ENCODE measurements at places on chromosomes 2 and 18.

DNA sequence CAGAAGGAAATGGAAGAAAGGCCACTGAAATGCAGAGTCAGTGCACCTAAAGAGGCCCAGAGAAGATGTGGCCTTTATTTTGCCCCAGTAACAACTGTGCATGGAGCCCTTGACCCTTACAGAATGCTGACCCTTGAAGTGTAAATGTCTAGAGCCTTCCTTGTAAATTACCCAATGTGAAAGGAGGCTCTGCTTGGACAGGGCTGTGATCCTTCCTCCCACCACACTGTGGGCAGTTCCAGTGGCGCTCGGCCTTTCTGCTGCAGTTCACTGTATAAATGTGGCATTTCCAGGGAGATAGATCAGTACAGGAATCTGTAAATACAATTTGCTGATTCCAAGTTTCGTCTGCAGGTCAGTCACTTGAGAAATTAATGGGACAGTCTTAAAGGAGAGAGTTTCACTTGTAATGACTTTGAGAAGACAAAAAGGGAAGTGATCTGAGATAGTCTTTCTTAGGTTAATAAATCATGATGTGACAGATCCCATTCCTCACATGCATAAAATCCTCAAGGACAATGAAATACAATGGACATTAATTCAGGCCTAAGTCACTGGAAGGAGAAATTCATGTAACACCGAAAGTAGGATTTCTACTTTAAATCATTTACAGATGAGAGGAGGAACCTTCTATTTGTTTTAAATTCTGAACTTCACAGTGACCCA is 133.8 kb upstream of the LMAN1 start:
- DNase-seq, result no peak

GRCh38 chr2:74142340-74142739 is 5.4 kb downstream of the BOLA3 start:
- DNase-seq, result no peak

- DNase-seq, result no peak
These were observed 71.3 kb upstream of the PID1 start for GRCh38 chr2:229342376-229342775.

DNA sequence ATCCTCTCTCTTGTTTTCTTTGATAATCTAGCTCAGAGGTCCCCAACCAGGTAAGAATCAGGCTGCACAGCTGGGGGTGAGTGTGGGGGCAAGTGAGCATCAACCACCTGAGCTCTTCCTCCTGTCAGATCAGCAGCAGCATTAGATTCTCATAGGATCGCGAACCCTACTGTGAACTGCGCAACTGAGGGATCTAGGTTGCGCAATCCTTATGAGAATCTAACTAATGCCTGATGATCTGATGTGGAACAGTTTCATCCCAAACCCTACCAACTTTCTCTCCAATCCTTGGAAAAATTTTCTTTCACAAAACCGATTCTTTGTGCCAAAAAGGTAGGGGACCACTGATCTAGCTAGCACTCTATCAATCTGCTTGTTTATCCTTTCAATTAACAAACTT is 678.3 kb downstream of the CBLN2 start:
- no peak for DNase-seq

DNA sequence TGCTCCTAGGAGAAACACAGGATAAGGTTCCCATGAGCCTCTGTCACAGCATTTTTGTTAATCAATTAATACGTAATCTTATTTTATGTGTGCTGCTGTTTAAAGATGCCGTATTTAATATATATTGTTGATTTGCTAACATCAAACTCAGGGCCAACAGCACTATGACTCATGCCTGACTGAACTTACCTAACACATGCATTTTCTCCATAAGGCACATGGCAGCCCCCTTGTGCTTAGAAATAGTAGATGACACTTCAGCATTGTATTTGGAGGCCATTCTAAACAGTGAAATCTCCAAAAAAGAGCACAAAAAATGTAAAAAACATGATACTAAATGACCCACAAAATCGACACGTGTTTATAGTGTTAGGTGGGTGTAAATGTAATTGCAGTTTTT is 314.8 kb downstream of the MYCN start:
- DNase-seq, result no peak

GRCh38 chr2:168255866-168256265 is 8.5 kb upstream of the STK39 start:
- no peak for DNase-seq

- DNase-seq, result no peak
These were observed 7.5 kb downstream of the ASB1 start for GRCh38 chr2:238433941-238434845.

GRCh38 chr2:56299171-56299691 is 115.4 kb downstream of the CCDC85A start:
- DNase-seq, result no peak

GRCh38 chr2:163554864-163555263 is 180.9 kb downstream of the FIGN start:
- DNase-seq, result no peak

DNA sequence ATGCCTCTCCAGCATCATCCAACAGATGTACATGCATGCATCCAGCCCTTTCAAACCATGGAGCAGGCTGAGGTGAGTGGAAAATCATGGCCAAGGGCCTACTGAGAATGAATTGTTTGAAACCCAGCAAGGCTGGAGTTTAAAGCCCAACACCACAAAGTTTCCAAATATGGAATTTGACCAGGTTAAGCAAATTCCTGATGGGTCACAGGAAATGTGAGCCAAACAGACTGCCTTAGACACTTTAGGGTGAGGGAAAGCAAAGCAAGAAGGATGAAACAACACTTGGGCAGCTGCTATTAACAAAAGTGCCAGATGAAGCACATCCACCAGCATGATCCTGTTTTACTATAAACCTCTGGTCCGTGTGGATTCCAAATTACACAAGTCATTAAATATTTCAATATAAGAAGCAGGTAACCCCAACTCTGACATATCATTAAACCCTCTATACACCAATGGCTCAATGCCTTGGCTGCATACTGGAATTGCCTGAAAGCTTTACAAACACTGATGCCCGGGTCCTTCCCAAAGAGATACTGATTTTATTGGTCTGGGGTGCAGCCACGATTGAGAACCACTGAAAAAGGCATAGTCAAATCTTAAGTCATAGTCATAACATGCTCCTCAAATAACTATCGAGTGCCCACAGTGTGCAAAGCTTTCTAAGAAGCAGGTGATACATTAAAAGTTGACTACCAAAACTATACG is 9.1 kb downstream of the KLF7 start:
- DNase-seq, result no peak

DNA sequence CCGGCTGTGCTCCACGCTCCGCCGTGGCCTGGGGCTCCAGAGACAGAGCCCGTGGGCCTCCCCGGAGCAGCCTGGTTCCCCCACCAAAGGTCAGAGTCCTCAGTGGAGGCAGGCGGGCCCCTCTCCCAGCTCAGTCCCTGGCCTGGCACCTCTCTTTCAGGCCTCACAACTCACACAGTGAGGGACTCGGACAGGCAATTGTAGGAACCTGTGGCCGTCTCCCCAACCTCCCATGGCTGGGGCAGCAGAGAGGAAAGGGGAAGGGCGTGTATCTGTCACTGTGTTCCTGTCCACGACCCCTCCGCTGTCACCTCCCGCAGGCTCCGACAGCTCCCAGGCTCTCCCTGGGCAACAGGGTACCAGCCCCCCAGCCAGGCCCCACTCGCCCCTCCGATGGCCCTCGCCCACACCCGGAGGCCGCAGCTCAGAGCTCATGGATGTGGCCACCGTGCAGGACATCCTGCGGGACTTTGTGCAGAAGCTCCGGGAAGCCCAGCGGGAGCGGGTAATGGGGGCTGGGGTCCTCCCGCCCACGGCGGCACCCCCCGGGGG is 32.4 kb upstream of the SNED1 start:
- DNase-seq, result no peak

DNA sequence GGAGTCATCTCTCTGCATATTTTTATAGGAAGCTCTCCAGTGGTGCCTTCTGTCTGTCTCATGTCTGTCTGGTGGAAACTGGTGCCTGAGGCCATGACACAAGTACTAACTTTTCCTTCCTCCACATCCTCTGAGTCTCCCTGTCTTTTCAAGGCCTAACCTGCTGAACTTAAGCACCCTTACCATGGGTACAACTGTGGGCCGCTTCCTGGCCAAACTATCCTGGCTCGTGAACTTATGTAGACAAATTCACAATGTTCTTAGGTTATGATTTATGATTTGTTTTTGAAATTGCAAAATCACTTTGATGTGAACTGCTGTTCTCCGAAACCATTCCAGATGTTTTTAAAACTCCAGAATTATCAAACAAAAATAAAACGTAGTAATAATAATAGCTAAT is 804.5 kb upstream of the POU3F3 start:
- no peak for DNase-seq

- DNase-seq, result no peak
These were observed 21.5 kb upstream of the MYCN start for GRCh38 chr2:15918761-15919356.

GRCh38 chr2:85504778-85505261 is 34.1 kb upstream of the MAT2A start:
- no peak for DNase-seq

GRCh38 chr18:46335534-46336101 is 231.4 kb downstream of the HAUS1 start:
- no peak for DNase-seq

DNA sequence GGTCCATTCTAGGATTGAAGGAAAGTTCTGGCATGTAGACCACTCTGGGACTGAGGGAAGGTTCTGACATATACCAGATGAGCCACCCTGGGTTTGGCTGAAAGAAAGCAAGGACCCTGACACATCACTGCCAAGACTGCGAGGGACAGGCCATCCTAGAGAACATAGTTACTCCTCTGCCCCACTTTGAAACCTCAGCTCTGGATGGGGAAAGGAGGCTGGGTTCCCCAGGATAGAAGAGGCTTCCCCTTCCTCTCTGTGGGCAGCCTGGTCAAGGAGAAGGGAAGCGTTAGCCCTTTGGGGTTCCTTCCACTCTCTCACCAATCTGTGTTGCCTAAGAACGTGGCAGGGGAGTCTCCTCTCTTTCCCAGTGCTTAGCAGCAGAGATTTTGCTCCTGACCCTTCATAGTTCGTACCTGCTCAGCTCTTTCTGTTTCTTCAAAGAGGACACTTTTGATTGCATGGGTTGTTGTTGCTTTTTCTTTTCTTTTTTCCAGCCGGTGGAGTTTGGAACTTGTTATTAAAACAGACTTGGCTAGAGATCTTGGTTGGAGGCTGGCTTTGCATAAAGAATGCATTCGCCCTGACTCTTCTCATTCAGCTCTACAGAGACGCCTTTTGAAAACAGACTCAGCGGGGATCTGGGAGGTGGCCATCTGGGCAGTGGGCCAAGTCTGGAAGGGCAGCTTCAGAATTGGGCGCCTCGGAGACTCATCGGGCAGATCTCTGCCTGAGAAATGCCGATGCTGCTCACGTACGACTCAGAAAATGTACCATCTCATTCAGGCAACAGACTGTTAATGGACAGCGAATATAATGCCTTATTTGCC is 166.1 kb downstream of the CLIP4 start:
- DNase-seq, result no peak

DNA sequence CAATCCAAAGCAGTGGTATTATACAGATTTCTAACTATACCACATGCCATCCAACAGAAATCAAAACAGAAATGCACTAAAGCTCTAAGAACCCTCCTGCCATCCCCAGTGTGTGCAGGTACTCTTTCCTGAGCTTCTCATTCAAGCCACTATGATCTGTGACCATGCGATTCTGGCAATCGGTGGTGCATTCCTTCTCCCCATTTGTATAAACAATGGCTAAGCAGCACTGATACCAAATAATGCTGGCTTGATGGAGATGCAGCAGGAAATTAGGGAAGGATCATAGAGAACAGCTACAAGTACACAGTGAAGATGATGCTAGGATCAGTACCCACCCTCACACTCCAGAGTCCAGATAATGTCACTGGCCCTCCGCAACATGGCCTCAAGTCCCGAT is 51.8 kb downstream of the PPP4R1 start:
- DNase-seq, result no peak

DNA sequence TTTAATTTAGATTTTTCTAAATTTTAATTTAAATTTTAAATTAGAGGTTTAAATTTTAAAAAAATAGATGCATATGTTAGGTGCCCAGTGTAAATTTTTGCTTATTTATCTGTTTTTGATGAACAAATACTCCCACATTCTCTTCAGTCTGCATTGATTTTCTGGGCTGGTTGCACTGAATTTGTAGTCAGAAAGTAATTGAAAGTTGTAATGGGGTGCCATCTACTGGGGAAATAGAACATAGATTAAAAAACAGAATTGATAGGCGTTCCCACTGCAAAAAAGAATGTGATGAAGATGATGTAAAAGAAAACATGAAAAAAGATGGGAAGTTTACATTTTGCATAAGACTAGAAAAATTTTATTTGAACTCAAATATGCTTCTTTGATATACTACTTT is 51.7 kb upstream of the CCDC85A start:
- DNase-seq, result no peak

DNA sequence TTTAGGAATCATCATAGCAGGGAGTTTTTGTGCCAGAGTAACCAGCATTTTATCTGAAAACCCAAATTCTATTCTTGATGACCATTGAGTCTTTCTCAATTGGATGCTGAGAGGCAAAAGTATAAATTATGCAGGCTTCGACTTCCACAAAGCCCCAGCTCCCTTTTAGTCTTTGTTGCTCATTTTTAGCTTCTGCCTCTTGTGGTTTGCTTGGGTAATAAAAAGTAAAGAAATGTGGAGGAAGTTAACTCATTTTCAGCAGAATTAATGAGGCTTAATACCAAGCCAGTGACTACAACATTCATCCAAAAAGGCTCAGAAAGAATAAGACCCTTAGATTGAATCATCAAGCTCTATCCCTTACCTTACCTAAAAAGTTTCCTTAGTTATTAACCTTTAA is 18.6 kb downstream of the ERMN start:
- DNase-seq, result no peak

- no peak for DNase-seq
These were observed 2.2 kb downstream of the NOL4 start for GRCh38 chr18:34222307-34223163.

Measured in activated T-cell treated with anti-CD3 and anti-CD28 coated beads for 4 hours (primary cell).